ENCODE measurements at places on chromosomes 4 and X. TPM values are rescaled to one million over a fixed set of nuclear protein-coding genes. Genes with fewer than 3 reads are reported as not detected.

GRCh38 chr4:93289831-93290230 is 538.7 kb upstream of the ATOH1 start:
- no peaks in the 10 kb centered on the region for H3K4me1 ChIP-seq
- DNase-seq: no peak
- no peaks in the 10 kb centered on the region for H3K36me3 ChIP-seq
- H3K4me3 ChIP-seq: no peak overlapping the region

- no peaks in the 10 kb centered on the region for H3K27me3 ChIP-seq
- no peak overlapping the region for H3K27ac ChIP-seq
These were observed 36.1 kb downstream of the HEPH start for GRCh38 chrX:66200050-66200664.

DNA sequence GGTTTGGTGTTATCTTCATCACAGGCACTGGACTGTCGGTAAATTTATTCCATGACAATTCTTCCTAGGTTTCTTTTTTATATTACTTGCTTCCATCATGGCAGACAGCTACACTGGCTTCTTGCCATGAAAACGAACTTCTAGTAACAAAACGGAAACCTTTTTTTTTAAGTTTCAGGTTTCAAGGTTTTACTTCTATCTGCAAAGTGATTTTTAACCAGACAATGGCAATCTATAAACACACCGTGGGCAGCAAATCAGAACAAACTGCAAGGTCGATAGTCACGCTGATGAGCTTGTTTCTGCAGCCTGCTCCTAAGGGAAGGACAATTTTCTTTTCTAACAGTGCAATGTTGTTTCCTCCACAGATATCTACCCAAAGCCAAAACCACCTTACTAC is 29.9 kb downstream of the XG start:
- no peaks in the 10 kb centered on the region for H3K36me3 ChIP-seq
- DNase-seq: no peak
- H3K4me1 ChIP-seq: no peaks in the 10 kb centered on the region
- H3K4me3 ChIP-seq: no peak overlapping the region

DNA sequence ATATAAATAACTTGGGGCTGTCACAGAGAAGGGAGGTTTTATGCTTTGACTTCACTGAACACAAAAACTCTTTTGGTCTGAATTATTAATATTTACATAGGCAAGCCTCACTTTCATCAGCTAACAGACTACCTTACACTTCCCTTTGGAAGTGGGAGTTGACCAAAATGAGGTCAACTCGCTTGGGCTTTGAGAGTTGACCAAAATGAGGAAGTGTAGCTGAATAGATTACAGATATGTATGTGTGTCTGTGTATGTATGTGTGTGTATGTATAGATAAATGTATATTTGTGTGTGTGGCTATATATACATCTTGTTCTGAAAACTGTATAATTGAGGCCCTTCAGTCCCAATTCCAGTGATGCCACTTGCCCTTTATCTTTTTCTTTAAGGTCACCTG is 113.3 kb upstream of the IL13RA1 start:
- no peak overlapping the region for H3K27ac ChIP-seq
- H3K4me1 ChIP-seq: no peaks in the 10 kb centered on the region

DNA sequence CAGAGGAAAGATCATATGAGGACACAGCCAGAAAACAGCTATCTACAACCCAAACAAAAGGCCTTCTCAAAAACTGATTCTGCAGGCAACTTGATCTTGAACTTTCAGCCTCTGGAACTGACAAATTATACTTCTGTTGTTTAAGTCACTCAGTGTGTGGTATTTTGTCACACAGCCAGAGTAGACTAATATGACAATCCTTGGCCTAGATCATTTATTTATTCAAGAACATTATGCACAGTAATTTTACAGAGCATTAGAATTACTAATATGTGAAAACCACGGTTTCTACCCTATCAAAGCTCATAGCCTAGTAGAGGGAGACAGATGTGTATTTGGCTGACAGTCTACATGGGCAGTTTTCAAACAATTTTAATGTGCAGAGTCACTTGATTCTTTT is 167.8 kb upstream of the PCDH18 start:
- H3K36me3 ChIP-seq: no peaks in the 10 kb centered on the region
- no peak overlapping the region for H3K4me3 ChIP-seq
- no peak overlapping the region for H3K27ac ChIP-seq
- no peak for DNase-seq
- no peaks in the 10 kb centered on the region for H3K4me1 ChIP-seq

GRCh38 chr4:64940698-64941097 is 531.4 kb upstream of the TECRL start:
- no peak for DNase-seq
- H3K27me3 ChIP-seq: no peaks in the 10 kb centered on the region
- H3K36me3 ChIP-seq: no peaks in the 10 kb centered on the region
- no peaks in the 10 kb centered on the region for H3K4me1 ChIP-seq

DNA sequence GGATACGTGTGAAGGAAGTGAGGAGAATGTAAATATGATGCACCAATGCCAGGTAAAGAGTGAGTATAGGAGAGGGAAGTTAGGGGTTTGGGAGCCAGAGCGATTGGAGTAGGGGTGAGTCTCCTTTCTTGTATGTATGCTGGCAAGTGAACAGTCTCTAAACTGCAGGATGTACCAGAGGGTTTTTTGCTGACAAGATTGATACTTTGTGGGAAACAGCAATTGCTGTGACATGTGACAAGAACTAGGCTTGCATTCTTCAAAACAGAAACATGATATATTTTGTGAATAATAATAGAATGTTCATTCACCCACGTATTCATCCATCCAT is 706 bp downstream of the CHIC1 start:
- H3K27me3 ChIP-seq: no peaks in the 10 kb centered on the region
- H3K4me3 ChIP-seq: peak overlapping the region; percentile 88
- peak overlapping the region; percentile 92 for H3K27ac ChIP-seq
- no peak for DNase-seq

DNA sequence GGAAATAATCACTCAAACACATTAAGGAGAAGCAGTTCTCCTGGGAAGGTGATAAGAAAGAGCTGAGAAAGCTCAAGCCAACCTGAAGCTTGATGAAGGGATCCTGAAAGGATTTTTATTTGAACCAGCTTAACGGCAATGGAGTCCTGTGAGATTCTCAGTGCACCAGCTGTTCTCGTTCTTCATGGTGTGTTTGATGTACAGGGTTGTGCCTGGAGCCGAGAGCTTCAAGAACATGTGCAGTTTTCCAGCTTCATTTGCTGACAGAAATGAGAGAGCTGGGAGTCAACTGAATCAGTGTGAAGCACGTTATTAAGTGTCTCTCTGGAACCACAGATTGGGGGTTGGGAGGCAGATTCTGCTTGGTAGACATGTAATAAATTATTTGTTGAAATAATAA is 115.7 kb downstream of the ANKRD50 start:
- H3K4me1 ChIP-seq: no peaks in the 10 kb centered on the region
- H3K27me3 ChIP-seq: no peaks in the 10 kb centered on the region
- H3K36me3 ChIP-seq: no peaks in the 10 kb centered on the region
- H3K27ac ChIP-seq: no peak overlapping the region

DNA sequence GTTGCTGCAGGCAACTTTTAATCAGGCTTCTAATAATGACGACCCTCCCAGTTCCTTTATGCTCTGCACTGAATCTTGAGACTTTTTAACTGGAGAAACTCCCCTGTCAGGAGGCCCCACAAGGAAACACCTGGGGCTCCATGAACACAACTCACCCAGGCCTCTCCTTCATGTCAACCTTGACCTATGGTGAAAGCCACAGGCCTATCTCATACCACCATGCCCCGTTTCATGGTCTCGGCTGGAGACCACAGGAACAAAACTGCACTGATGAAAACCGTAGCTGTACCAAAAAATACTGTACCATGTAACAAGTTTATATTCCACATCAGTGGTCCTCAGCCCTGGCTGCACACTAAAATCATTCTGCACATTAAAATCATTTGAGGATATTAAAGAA is 57.0 kb downstream of the ZNF827 start:
- no peaks in the 10 kb centered on the region for H3K27me3 ChIP-seq
- no peak overlapping the region for H3K4me3 ChIP-seq
- DNase-seq: no peak
- peaks cover 63% of the 10 kb centered on the region for H3K36me3 ChIP-seq

DNA sequence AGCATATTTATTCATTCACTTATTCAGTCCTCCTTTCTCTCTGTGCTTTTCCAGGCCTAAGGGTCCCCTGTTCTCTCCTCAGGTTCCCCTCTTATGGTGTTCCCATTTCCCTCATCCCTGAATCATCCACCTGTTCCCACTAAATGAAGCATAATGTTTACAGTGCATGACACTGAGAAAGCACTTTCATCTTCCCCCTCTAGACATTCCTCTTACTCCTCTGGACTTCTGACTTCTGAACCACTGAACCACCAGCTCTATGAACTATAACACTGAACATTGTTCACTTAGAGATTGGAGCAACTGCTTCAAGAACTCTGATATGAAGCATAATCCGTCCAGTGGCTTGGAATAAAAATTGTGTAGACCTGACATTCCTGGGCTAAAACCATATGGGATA is 59.5 kb downstream of the CD38 start:
- no peaks in the 10 kb centered on the region for H3K27me3 ChIP-seq
- H3K27ac ChIP-seq: peak overlapping the region; percentile 0
- no peak overlapping the region for H3K4me3 ChIP-seq
- H3K36me3 ChIP-seq: peaks cover 73% of the 10 kb centered on the region
- H3K4me1 ChIP-seq: peaks cover 23% of the 10 kb centered on the region

- peak; percentile 38 for DNase-seq
- H3K27me3 ChIP-seq: no peaks in the 10 kb centered on the region
- H3K4me3 ChIP-seq: no peak overlapping the region
These were observed 593.8 kb upstream of the DIPK2B start for GRCh38 chrX:45794323-45794994.

- no peak overlapping the region for H3K4me3 ChIP-seq
- no peaks in the 10 kb centered on the region for H3K4me1 ChIP-seq
- H3K36me3 ChIP-seq: no peaks in the 10 kb centered on the region
- H3K27me3 ChIP-seq: peaks cover 3% of the 10 kb centered on the region
- H3K27ac ChIP-seq: no peak overlapping the region
These were observed 577 bp downstream of the BGN start for GRCh38 chrX:153495362-153495751.

DNA sequence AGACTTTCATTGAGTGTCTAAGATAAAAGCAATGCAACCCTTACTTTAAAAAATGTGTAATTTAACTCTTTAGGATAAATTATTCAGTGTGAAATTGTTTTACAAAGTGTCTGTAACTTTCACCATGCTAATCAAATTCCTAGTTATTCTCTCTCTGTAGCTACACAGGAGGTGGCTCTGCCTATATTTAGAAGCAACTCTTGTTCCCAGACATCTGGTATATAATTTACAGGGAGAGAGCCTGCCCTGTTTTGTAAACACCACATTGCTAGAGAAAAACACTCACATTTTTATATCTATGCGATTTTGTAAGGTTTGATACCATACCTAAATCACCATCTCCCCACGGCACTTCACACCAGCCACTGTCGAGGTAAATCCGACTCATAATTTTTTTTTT is 35.5 kb upstream of the SPATA4 start:
- DNase-seq: no peak
- no peak overlapping the region for H3K27ac ChIP-seq
- no peaks in the 10 kb centered on the region for H3K4me1 ChIP-seq
- no peaks in the 10 kb centered on the region for H3K27me3 ChIP-seq

DNA sequence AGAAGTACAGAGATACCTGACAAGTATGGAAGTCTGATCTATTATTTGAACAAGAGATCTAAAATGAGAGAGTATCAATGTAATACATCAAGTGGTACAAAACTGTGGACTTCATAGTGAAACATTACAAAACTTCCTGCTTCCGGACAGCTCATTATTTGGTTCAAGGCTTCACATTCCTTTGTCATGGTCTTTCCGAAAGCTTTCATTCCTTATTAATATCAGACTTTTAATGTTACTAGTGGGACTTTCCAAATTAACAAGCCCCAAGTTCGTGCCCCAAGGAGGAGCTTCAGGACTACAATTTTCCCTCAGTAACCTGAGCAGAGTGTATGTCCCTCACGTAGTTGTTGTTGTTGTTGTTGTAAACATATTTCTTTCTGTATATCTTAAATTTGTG is 1.2 kb downstream of the CHIC2 start:
- DNase-seq: peak; percentile 67
- peak overlapping the region; percentile 92 for H3K27ac ChIP-seq
- no peaks in the 10 kb centered on the region for H3K27me3 ChIP-seq
- H3K36me3 ChIP-seq: peaks cover 17% of the 10 kb centered on the region
- H3K4me1 ChIP-seq: peaks cover 36% of the 10 kb centered on the region

DNA sequence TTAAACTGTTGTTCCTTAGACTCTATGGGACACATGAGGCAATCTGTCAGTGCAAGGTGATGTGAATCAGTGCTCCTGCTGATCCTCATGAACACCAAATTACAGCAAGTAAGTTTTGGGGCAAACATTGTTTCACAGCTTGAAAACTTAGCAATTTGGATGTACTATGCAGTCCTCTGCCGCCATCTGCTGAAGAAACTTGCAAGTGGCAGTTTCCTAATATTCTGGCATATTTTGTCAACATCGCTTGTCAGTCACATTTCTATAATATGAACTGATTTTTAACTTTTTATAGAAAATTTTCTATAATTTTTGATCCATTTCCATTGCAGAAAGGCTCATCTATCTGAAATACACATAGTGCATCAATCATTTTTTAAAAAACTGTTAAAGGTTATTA is 56.3 kb downstream of the ZAR1 start:
- no peak overlapping the region for H3K4me3 ChIP-seq
- no peaks in the 10 kb centered on the region for H3K27me3 ChIP-seq
- peak; percentile 80 for DNase-seq
- H3K4me1 ChIP-seq: peaks cover 5% of the 10 kb centered on the region

- H3K4me1 ChIP-seq: no peaks in the 10 kb centered on the region
- no peak overlapping the region for H3K27ac ChIP-seq
- no peaks in the 10 kb centered on the region for H3K36me3 ChIP-seq
- no peak overlapping the region for H3K4me3 ChIP-seq
These were observed 55.2 kb downstream of the MMRN1 start for GRCh38 chr4:89949782-89950387.

GRCh38 chrX:16733013-16733412 is 13.6 kb downstream of the SYAP1 start:
- no peaks in the 10 kb centered on the region for H3K27me3 ChIP-seq
- peaks cover 17% of the 10 kb centered on the region for H3K36me3 ChIP-seq
- H3K27ac ChIP-seq: no peak overlapping the region

GRCh38 chrX:134002921-134003615 is 17.7 kb upstream of the GPC3 start:
- no peaks in the 10 kb centered on the region for H3K36me3 ChIP-seq
- no peaks in the 10 kb centered on the region for H3K4me1 ChIP-seq
- no peaks in the 10 kb centered on the region for H3K27me3 ChIP-seq
- DNase-seq: no peak
- H3K27ac ChIP-seq: no peak overlapping the region
- no peak overlapping the region for H3K4me3 ChIP-seq

DNA sequence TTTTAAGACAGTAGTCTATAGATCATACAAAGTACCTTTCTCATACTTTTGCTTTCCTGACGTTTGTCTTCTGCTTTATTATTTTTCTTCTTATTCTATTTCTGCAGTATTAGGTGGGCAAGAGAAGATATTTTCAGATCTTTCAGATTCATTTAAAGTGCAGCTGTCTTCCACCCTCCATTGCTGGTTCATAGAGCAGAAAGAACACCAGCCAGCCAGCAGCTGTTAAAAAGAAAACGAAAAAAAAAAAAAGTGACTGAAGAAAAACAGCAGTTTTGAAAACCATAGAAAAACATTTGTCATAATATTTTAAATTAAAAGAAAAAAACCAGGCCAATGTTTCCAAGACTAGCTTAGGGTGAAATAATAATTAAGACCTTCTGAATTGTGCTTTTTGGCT is 42.9 kb downstream of the SMAD1 start:
- no peak for DNase-seq
- H3K4me3 ChIP-seq: no peak overlapping the region
- no peaks in the 10 kb centered on the region for H3K27me3 ChIP-seq

The SPANXA1 gene
- total RNA-seq: not detected

The ALPK1 gene
- total RNA-seq: 9.1 TPM

The MUC7 gene
- total RNA-seq: not detected

The RNF212 gene
- 1.8 TPM for total RNA-seq

The VEGFC gene
- total RNA-seq: not detected

The SATL1 gene
- not detected for total RNA-seq

The XAGE2 gene
- total RNA-seq: not detected

The TDO2 gene
- not detected for total RNA-seq

The RAB41 gene
- total RNA-seq: not detected

Measured in activated CD4-positive, alpha-beta T cell treated with anti-CD3 and anti-CD28 coated beads, Interleukin-2, amount 10 ng/mL, durations not matched to agents 24 days and 14 days (primary cell).